ENCODE measurements at places on chromosomes 7 and 10. TPM values are rescaled to one million over a fixed set of nuclear protein-coding genes. Genes with fewer than 3 reads are reported as not detected.
A peak's percentile ranks its signal among the peaks of the same experiment; 100 is the strongest.

DNA sequence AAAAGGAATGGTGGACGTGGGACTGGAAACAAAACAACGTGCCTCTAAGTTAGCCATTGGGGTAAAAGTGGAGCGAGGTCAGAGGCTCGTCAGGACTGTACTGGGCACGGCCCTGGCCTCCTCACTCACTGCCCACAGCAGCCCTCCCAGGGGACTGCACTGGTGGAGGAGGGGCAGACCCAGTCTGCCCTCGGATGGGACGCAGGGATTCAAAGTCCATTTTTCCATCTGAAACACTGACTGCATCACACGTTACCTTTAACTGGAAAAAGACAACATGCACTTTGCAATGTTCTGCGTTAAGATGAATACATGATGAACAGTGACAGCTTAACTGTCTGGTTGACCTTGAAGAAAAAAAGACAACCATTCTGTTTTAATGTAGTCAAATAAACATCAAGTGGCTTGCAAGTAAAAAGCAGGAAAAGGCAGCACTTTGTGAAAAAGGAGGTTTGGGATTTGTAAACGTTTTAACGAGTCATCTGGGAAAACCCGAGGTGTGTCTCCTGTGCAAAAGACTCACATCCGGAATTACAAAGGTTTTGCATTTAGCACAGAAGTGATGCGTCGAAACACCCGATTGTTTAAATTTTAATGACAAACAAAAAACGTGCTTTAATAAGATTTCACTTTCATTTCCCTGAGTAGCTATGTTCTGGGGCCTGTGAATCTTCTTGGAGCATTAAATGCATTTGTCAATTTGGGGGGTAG is 18.8 kb downstream of the KLF6 start:
- DNase-seq = no peak

GRCh38 chr7:147798001-147798400 is 792.6 kb upstream of the C7orf33 start:
- DNase-seq = peak; percentile 40

The OGDHL gene
- total RNA-seq = 0.58 TPM

GRCh38 chr7:80552031-80552694 is 40.3 kb upstream of the GNAT3 start:
- no peak for DNase-seq

The LRRC4 gene
- total RNA-seq = 24.4 TPM

DNA sequence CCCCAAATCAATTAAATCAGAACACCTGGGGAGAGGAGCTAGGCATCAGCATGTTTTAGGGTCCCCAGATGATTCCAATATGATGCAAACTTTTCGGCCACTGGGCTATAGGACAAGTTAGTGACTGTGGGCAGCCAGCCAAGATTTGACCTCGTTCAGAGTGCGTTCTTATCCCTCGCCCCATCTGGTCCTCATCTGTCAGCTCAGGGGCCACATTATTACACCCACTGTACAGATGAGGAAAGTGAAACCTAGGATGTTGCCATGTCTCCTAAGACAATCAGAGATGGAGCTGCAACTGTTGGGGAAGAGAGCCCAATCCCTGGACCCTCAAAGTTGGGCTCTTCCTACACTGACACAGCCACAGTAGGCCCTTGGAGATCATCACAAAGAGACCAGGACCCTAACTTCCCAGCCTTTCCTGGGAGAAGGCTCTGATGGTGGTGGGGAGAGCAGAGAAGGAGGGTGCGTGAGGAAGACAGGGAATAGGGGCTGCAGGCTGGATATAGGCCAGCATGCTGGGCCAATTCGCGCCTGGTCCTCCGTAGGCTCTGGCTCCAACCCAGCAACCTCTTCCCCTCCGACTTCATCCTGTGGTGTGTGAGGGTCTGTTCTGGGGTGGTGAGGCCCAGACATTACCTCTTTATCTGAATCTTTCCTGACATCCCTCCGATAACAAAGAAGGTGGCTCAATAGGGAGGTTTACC is 109.4 kb upstream of the ZMIZ1 start:
- no peak for DNase-seq
